ENCODE measurements at places on chromosomes 5 and 9.

DNA sequence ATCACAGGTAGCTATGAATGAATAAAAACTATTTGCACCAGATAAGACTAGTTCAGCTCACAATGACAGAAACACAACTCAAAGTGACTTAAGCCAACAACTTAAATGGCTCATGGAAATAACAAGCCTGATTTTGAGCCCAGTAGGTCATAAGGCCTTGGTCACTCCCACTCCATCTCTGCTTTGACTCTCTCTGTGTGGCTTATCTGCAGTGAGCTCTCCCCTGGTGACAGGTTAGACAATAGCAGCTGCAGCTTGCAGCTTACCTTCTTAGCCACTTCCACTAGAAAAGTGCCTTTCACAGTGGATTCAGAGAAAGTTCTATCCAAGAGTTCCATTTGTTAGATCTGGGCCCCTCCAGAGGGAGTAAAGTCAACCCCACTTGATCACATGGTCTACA is 315.7 kb downstream of the RAB3C start:
- no peak for DNase-seq

DNA sequence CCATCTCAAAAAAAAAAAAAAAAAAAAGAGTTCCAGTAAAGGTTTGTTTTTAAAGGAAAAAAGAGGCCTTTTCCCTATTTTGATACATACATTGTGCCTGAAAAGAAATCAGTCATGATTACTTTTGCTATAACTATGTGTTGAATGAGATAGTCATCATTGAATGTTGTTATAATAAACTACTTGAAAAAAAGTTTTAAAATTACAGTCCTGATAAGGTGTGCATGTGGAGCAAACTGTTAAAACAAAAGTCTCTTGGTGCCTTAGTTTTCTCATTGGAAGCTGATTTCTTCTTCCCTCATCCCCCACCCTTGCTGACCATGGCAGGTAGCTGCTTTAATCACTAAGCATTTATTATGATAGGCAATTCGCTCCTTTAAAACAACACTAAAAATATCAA is 172.3 kb upstream of the TBCA start:
- no peak for DNase-seq

DNA sequence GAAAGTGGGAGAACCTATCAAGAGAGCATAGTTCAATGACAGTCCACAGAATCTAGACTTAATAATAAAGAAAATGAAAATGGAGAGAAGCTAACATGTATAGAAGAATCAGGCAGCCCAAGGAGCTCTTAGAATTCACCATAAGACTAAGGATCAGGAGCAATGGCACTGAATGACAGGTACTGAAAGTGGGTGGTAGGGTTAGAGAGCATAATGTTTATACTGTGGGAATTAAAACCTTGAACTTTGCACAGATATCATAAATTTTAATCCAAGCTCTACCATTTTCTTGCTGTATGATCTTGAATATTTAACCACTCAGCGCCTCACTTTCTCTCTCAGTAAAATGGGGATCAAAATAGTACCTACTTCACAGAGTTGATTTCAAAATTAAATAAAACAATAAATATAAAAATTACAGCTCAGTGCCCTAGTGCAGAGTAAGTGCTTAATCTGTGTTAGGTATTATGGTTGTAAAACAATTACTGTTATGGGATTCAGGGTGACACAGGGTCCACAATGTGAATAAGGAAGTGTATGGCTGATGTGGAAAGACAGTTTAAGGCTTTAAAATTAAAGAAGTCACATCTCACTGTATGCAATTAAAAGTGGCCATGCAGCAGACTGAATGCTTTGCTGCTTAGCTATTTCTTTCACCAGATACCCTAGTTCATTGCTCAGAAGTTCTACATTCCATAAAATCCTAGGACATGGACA is 319.8 kb downstream of the HINT1 start:
- DNase-seq = no peak

DNA sequence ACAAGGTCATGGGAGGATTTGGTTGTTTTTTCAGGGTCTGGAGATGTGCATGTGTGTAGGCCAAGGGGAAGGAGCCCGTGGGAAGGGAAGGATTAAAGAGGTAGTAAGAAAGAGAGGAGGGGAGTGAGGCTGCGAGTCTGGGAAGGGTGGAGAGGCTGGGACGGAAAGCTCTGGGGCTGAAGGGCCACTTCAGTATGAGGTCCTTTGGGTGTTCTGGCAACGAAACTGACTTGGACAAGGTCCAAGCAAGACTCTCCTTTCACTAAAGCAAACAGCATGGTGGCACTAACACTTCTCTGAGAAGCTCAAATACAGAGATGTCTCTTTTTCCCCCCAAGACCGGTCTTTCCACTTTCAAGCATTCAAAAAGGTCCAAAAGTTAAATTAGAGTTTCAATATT is 394.5 kb downstream of the ARHGEF28 start:
- DNase-seq = no peak

DNA sequence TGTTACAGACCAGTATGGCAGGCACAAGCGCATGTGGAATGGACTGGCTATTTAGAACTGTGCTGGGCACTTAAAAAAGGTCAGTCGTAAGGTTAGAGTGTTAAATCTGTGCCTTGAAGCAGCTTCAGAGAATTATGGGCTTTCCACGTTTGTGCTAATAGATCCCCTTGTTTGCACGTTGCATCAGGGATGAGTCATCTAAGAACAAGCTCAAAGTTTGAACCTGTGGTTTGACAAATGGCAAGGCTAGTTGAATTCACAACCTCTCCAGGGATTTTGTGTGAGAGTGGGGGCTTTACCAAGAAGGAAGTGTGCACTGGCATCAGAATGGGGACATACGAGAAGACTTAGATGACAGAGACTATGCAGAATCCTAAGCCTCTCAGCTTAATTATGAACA is 249.6 kb downstream of the IRX1 start:
- no peak for DNase-seq

Measured in stimulated activated CD8-positive, alpha-beta memory T cell treated with anti-CD3 and anti-CD28 coated beads, Interleukin-4, amount 100 ng/mL, for 1 hour (primary cell).